ENCODE measurements at places on chromosomes 4 and X.

- DNase-seq = no peak
These were observed 30.8 kb downstream of the MRPL1 start for GRCh38 chr4:77893451-77893850.

GRCh38 chrX:110600745-110601310, 194.8 kb downstream of the CHRDL1 start:
- DNase-seq = no peak

DNA sequence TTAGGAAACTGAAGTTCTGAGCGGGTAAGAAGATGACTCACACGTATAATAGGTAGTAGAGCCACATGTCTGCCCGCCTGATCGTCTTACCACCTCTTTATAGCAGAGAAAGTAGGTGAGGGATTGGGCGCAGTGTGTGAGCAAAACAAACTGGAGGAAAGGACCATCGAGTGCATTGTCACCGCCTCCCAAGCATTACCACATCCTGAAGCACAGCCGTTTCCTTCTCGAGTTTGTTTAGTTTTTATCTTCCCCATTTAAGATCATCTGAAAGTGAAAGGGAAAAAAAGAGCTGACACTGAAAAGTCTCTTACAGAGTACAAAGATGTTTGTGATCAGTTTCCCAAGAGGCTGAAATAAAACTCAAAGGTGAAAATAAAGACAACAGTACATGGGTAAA, 14.8 kb downstream of the PDK3 start:
- no peak for DNase-seq

GRCh38 chr4:74660866-74661265, 133.5 kb downstream of the BTC start:
- no peak for DNase-seq

GRCh38 chrX:17860179-17860780, 818 bp downstream of the RAI2 start:
- peak; percentile 11 for DNase-seq

- peak; percentile 39 for DNase-seq
These were observed 767.3 kb upstream of the TENM3 start for GRCh38 chr4:181475781-181476507.
